GM04504 (cell line): ENCODE measurements at places on chromosomes 5 and 9.

- DNase-seq = no peak
These were observed 5.2 kb downstream of the BARHL1 start for GRCh38 chr9:132587592-132587955.

- DNase-seq = peak; percentile 95
These were observed 154.8 kb upstream of the TBC1D2 start for GRCh38 chr9:98410185-98410697.

GRCh38 chr9:134768709-134769351 lies 111.8 kb upstream of the FCN2 start:
- DNase-seq = peak; percentile 25

DNA sequence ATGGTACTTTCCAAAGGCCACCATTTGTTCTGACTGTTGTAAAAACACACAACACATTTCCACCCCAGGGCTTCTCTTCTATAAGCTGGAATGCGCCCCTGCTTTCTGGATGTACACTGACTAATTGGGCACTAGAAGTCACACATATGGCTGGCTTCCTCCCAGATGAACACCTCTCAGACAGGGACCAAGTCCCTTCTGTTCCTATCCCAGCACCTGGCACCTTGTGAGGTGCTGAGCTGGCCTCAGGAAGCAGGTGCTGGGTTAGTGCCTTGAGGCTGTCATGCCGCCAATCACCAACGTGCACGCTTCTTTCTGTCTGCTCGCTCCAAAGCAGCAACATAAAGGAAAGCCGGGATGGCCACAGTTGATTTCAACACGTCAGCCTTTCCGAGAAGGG lies 93.2 kb downstream of the FSTL4 start:
- no peak for DNase-seq

- no peak for DNase-seq
These were observed 46.8 kb upstream of the RNF130 start for GRCh38 chr5:180118391-180118791.

- DNase-seq = no peak
These were observed 72.3 kb downstream of the GNA14 start for GRCh38 chr9:77575785-77576184.

- DNase-seq = peak; percentile 93
These were observed 37.4 kb downstream of the PRRX2 start for GRCh38 chr9:129702589-129703520.

DNA sequence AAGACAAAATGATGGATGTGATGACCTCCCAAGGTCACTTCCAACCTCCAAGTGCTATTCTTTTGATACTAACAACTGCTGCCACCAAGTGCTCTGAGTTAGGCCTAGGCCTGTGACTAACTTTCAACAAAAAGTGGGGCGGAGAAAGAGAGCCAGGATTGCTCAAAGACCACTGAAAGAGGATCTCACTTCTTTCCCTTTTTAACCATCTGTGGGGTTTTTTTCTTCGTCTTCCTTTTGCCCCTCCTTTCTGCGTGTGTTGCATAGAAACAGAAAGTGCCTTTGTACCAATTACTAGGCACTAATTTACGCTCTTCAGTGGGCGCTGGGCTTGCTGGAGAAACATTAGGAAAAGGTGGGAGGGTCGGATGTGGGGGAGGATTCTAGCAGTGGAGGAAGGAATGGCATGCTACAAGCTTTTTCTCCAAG lies 8.0 kb downstream of the KLF9 start:
- DNase-seq = no peak
